ENCODE measurements at places on chromosomes 11 and 22.

GRCh38 chr11:75537740-75538139 is 12.0 kb upstream of the GDPD5 start:
- no peak for DNase-seq

GRCh38 chr11:45921561-45922424 is 663 bp upstream of the LARGE2 start:
- DNase-seq = peak; percentile 54

GRCh38 chr22:49183208-49183825 is 644.4 kb downstream of the BRD1 start:
- DNase-seq = no peak

- DNase-seq = no peak
Measured at GRCh38 chr11:115191761-115192160, 312.5 kb downstream of the CADM1 start.

DNA sequence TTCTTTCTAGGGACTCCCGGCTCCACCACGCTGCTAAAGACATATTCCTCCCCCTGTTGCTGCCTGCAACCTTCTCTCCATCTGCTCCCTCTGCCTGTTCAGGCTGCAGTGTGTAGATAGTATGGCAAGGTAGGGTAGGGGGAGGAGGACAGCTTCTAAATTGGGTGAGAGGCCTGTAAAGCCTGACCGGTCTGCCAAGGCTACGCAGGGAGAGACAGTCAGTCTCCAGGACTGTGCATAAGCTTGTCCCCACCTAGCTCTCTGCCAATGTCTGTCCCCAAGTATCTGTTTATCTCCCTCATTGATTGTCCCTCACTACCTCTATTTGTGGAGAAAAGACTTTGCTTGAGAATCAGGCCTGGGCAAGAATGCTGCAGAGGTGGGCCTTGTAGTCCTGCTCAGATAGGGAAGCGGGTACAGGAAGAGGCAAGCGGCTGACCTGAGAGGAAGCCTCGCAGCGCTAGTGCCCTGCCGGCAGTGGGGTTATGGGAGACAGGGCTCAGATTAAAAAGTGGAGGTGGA is 871 bp upstream of the SEZ6L start:
- no peak for DNase-seq

GRCh38 chr11:88511006-88511405 is 173.5 kb upstream of the CTSC start:
- DNase-seq = no peak

GRCh38 chr22:33455036-33455435 is 396.9 kb upstream of the SYN3 start:
- no peak for DNase-seq

GRCh38 chr11:78818201-78818600 is 243.5 kb upstream of the NARS2 start:
- DNase-seq = no peak

DNA sequence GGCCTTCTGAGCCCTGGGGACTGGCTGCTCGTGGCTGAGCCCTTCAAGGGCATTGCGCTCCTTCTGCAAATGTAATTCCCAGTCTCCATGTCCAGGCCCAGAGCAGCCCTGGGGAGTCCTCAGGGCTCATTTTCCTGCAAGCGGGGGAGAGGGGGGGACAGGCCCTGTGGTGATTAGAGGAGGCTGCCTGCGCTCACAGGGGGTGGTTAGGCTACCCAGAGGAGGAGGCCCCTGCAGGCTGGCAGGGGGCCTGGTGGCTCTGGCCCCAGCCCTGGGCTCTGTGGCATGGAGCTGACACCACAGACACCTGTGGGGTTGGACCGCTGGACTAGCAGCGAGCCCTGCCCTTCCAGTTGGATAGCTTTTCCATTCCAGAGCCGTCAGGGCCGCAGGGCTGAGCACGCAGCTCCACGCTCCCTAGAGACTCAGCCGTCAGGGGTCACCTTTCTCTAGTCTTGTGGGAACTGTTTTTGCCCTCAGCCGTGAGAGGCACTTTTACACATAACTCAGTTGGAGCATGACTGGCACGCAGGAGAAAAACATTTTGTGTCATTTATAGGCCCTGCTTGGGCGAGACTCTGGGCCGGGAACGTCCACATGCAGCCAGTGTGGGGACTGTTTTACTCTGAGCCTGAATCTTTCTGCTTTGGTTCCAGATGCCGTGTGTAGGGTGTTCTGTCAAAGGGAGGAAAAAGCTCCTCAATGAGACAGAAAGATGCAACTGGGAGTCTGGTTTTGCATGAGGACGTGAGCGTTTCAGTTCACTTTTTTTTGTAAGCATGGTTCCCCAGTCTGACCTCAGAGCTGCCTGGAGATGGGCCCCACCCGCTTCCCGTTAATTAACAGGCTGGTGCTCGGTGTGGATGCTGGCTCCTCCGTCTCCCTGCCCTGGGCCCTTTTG is 58.1 kb downstream of the LRP5 start:
- no peak for DNase-seq

- DNase-seq = no peak
Measured at GRCh38 chr11:90913131-90913668, 690.4 kb upstream of the CHORDC1 start.

All from NCI-H2081 treated with DMSO at 0.1 percent for 48 hours (cell line).